ENCODE measurements at places on chromosomes 2 and 18.

- no peak for DNase-seq
Measured at GRCh38 chr2:56291711-56292110, 107.9 kb downstream of the CCDC85A start.

- DNase-seq = no peak
Measured at GRCh38 chr2:118014492-118014824, 588 bp upstream of the CCDC93 start.

- no peak for DNase-seq
Measured at GRCh38 chr2:11785611-11785940, 39.1 kb downstream of the LPIN1 start.

DNA sequence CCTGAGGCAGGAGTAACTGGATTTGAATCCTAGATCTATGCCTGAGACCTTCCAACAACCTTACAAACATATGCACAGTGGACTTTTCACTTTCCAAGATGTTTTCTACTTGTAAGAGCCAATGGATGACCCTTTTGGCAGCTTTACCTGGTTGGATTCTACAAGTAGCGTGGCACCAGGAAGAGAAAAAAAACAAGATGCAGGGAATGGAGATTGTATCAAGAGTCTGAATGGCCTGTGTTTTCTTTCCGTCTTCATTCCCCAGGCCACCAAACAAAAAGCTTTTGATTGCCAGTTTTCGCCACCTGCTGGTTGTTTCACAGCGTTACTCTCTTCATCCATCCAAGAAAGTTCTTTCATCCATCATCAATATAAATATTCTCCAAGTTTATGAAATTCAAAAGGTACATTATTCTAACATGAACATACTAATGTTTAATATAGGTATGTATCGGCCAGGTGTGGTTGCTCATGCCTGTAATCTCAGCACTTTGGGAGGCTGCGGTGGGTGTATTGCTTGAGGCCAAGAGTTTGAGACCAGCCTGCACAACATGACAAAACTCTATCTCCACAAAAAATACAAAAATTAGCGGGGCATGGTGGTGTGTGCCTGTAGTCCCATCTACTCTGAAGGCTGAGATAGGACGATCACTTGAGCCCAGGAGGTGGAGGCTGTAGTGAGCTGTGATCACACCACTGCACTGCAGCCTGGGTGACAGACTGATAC lies 3.5 kb upstream of the BCL2 start:
- peak; percentile 33 for DNase-seq

GRCh38 chr18:35991696-35992095 lies 19.2 kb downstream of the RMP24 start:
- no peak for DNase-seq

- no peak for DNase-seq
Measured at GRCh38 chr2:42880738-42881690, 88.6 kb upstream of the HAAO start.

- no peak for DNase-seq
Measured at GRCh38 chr18:250685-251084, 17.2 kb downstream of the THOC1 start.

GRCh38 chr18:49376046-49376445 lies 84.4 kb downstream of the DYM start:
- DNase-seq = no peak

DNA sequence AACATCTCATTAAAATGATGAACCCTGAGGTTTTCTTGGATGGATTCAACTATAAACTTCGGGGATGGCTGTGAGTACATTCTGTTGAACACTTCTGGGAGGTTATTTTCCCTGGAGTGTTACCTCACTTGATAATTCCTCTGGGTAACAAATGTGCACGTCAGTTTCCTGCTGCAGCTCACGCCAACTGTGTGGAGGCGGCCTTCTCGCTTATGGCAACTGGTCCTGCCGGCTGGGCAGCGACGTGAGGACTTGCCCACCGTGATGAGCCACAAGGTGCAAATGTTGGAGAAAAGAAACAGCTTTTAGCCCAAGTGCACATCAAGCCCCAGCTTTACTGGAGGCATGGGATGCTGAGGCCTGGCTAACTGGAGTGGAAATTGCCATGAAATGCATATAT lies 15.9 kb downstream of the MYCN start:
- DNase-seq = no peak

- no peak for DNase-seq
Measured at GRCh38 chr18:7958081-7958896, 391.2 kb downstream of the PTPRM start.

GRCh38 chr2:107635883-107636282 lies 190.8 kb upstream of the RGPD4 start:
- DNase-seq = no peak

DNA sequence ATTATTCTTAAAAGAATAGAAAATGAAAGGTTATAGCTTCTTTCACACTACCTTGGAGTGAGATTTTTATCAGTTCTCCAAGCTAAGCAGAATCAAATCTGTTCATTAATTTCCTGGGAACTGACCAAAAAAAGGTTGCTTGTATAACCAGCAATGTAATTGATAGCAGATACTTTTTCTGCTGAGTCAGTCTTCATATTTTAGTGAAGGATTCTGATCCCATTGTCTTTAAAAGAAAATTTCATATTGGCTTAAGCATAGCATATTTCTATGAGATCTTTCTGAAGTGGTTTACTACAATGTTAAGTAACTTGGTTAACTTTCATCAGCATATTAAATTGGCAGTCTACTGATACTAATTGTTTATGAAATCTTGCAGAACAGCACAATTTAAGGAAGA lies 338.0 kb downstream of the TMX3 start:
- DNase-seq = no peak

GRCh38 chr2:231679908-231680284 lies 28.4 kb upstream of the PTMA start:
- DNase-seq = no peak

- DNase-seq = no peak
Measured at GRCh38 chr18:48404716-48405507, 4.3 kb downstream of the ZBTB7C start.

GRCh38 chr2:70283500-70284191 lies 9.9 kb downstream of the SNRPG start:
- no peak for DNase-seq

GRCh38 chr2:173999272-173999671 lies 34.1 kb upstream of the SP3 start:
- DNase-seq = no peak

DNA sequence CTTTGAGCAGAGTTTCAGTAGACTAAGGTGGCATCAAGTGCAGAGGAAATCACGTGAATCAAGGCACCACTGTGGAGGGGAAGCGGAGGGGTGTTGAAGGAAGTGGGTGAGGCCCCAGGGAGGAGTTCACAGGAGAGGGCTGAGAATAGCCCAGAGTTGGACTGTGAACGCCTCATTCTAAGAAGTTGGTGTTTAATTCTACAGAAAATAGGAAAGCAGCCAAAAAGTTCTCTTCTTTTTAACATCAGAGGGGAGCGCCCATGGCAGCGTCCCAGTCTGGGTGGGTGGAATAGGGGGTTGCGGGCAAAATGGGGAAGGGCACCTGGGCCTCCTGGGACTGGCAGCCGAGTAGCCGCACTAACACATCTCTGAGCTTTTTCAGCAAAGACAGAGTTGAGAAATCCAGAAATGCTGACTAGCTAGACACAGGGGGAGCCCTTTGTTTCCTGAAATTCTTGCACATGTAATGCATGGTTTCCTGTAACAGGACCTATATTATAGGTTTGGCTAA lies 97.0 kb downstream of the NEB start:
- DNase-seq = peak; percentile 23

- DNase-seq = no peak
Measured at GRCh38 chr2:120109186-120110061, 96.5 kb downstream of the EPB41L5 start.

DNA sequence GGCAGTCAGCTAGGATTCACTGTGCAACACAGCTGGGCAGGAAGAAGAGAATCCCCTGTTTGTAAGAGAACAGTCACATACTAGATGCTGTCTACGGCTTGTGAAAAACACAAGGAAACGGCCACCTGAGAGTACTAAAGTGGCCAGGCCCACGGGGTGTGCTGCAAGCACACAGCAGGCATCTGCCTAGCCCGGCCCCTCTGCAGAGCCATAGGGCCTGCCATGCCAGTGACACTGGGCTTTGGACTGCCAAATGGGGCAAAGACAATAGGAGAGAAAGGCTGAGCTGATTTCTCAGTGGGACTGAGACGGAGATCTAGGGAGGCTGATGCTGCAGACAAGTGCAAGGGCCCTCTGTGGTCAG lies 10.3 kb downstream of the TUBB6 start:
- no peak for DNase-seq

DNA sequence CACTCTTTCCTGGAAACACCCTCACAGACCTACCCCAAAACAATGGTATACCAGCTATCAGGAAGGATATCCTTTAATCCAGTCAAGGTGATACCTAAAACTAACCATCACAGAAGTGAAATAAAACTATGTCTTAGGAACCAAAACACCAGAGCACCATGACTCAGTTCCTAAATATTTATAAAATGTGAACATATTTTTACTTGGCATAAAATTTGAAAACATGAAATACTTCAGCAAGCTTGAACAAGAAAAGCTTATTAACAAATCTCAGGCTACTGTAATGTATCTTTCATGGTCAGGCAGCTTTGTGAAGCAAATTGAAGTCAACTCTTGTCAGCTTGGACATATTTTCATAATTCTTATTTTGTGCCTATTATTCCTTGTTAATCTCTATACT lies 440.8 kb upstream of the CDH20 start:
- DNase-seq = no peak

DNA sequence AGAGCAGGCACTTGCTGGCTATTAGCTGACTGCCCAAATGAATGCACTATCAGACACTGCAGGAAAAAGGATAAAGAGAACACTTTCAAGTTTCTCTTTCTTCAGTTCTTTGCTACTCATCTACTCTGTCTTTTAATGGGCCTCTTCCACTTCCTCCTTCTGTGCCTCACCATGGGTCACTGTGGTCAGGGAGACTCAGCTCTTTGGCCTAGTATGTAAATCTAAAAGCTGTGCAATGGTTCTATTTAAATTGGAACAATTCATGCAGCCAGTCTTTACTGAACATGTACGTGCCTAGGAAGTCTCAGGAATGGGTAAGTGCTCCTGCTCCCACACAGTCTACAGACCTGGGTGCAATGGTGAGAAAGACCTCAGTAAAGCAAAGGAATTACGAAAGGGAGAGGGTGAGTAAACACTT lies 79.1 kb upstream of the DNMT3A start:
- DNase-seq = no peak

GRCh38 chr2:42856891-42857632 lies 64.7 kb upstream of the HAAO start:
- DNase-seq = no peak

- DNase-seq = no peak
Measured at GRCh38 chr2:24238158-24238557, 63.3 kb downstream of the FAM228A start.

DNA sequence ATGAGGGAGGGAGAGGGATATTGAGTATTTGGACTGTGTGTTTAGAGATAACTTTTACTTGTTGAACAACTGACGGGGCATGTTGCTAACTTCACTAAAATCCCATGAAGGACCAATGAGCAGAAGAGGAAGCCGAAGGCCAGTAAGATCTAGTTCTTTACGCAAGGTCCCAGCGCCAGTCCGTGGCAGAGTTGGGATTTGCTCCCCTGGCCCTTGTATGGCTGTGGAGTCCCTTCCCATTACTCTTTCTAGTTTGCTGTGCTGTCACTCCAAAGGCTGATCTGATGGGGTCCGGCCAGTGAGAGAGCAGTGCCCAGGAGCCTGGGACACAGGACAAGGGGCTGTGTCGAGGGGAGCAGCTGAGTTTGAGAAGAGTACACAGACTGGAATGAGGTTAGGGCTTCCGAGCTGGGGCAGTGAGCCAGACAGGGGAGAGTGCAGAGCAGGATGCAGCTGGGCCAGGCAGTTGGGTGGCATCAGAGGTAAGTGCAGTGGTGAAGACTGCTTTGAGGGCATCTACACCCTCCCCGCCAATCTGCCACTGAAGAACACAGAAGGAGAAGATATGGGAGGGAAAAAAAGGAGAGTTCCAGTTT lies 692.9 kb upstream of the HS6ST1 start:
- no peak for DNase-seq

- DNase-seq = no peak
Measured at GRCh38 chr2:76180676-76181075, 470.0 kb upstream of the GCFC2 start.

- DNase-seq = no peak
Measured at GRCh38 chr18:37284260-37284659, 281.3 kb downstream of the CELF4 start.

DNA sequence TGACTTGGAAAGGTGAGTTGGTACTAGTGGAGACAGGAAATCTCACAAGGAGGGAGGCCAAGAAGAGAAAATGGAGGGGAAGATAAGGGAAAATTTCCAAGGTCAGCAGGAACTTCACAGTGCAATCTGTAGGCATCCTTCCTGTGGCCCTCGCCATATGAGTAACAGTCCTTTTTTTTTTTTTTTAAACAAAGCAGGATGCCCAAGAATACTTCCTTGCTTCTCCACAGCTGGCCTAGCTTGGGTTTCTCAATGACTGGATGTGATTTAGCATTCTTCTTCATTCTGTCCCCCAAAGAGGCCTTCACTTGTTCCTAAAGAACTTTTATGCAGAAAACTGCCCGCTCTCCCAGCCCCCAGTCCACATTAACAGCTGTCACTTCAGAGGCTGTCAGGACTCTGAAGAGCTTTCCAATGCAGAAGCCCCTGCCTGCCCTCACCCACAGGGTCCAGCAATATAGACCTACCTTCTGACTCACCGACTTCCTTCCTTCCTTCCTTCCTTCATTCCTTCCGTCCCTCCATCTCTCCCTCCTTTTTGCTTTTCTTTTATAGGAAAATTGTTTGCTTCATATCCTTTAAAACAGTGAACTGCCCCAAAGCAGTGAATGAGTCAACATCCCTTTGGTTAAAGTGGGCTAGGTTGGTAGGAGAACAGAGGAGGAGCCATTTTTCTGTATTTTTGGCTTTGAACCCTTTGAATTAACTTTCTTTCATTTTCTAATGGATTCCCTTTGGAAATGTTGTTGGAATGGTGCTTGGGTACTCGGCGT lies 172.0 kb downstream of the MGAT5 start:
- no peak for DNase-seq

GRCh38 chr2:144708626-144709025 lies 188.7 kb upstream of the ZEB2 start:
- no peak for DNase-seq

DNA sequence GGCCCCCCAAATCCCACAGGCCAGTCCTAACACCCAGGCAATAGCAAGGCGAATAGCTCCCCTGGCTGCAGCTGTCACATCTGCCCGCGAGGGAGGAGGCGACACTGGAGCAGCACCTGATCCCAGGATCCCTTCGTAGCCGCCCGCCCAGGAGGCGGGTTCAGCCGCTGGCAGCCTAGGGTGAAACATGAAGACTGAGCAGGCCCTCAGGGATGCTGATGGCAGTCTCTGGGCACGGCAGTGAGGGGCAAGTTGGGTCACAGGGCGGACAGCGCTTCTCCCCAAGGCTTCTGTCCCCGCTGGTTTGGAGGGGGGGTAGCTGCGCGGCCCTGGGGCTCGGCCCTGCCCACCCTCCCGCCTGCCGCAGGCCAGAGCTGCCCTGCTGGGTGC lies 1.9 kb downstream of the DNMT3A start:
- no peak for DNase-seq

DNA sequence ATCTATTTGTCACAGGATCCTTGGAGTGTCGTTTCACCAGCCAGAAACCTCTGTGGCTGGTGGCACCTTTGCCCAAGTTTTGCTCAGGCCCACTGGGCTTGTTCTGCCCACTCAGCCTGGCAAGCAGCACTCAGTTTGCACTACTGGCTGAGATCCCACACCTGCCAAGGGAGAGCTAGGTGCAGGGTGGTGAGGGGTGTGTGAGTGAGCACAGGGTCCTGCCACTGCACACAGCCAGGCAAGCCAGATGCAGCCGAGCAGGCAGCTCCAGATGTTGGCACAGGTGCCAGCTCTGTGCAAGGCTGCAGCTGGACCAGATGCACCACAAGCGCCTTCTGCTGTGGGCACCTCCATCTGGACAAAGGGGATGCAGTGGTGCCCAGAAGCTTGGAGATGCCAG lies 281.7 kb upstream of the UBE2E3 start:
- no peak for DNase-seq
